ENCODE measurements at places on chromosomes 3 and 15.

GRCh38 chr3:41579861-41580260 lies 380.6 kb downstream of the CTNNB1 start:
- no peak for DNase-seq

DNA sequence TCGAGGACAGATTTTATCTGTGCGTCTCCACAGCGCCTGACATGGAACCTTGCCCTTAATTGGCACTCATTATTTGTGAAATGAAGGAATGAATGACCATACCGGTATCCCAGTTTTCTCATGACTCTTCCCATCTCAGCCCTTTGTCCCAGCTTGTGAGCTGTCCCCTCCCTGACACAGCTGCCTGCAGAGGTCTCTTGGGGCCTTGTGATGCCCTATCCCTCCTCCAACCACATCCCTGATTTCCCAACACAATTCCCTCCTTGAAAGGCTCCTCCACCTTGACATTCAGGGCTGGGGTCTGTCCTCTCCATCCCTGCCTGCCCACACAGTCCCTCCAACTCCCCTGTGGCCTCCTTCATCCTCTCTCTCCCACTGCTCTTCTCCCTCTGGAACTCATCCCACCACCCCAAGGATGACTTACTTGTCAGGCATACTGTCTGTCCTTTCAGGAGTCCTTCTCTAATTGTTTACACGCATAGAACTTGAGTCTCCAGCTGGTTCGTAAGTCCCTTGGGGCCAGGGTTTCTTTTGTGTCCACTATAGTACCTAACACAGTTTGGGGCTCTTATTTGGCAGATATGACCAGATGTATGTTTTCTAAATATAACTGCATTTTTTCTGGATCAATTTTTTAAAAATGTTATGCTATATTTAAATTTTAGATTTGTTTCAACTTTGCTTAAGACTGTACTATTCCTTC lies 35.6 kb upstream of the FILIP1L start:
- DNase-seq, result no peak

DNA sequence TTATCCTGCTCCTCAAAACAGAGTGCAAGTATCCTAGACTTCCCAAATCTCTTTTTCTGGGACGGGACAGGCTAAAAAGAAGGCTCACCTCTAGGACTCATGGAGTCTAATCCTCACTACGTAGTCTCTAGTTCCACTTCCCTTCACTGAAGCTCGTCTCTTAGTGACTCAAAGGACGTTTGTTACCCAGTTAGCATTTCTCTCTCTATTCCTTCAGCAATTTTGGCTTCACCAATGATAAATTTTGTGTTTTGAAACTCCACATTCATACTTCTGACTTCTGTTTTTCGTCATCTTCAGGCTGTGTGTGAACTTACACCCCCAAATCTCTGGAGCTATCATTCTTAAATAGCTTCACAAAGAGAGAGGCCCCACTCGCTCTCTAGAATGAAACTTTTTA lies 627.1 kb downstream of the NAALADL2 start:
- no peak for DNase-seq

- no peak for DNase-seq
Measured at GRCh38 chr3:150762662-150763121, 277 bp downstream of the SIAH2 start.

- peak; percentile 28 for DNase-seq
Measured at GRCh38 chr15:50687302-50687902, 805 bp upstream of the TRPM7 start.

DNA sequence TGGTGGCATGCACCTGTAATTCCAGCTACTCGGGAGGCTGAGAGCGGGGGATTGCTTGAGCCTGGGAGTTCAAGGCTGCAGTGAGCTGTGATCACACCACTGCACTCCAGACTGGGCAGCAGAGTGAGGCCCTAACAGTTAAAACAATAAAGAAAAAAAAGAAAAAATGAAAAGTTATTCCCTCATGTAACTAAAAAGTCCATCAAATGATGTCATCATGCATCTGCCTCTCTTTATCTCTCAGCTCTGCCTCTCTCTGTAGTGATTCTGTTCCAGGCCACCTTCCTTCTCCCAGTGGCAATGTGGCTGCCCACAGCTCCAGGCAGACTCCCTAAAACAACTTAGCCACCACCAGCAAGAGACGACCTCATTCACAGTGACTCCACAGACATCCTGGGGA lies 31.5 kb upstream of the TRH start:
- no peak for DNase-seq

GRCh38 chr15:80153900-80154299 lies 1.1 kb downstream of the FAH start:
- peak; percentile 34 for DNase-seq

GRCh38 chr3:27093771-27094170 lies 275.4 kb downstream of the NEK10 start:
- DNase-seq, result no peak

DNA sequence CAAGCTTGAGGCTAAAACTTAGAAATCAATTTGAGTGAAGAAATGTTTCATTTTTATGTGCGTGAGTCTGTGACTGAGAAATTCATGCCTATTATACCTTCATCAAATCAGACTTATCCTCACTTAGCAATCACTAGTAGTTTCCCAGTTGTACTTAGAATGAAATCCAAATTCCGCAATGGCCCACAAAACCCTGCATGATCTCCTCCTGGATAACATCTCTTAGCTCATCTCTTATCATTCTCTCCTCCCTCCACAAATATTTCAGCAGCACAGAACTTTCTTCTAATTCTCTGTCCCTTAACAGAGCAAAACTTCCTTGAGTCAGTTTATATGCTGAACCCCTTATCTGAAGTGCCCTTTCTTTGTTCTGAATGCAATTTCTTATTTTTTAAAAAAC lies 198.8 kb upstream of the TGFBR2 start:
- DNase-seq, result no peak

DNA sequence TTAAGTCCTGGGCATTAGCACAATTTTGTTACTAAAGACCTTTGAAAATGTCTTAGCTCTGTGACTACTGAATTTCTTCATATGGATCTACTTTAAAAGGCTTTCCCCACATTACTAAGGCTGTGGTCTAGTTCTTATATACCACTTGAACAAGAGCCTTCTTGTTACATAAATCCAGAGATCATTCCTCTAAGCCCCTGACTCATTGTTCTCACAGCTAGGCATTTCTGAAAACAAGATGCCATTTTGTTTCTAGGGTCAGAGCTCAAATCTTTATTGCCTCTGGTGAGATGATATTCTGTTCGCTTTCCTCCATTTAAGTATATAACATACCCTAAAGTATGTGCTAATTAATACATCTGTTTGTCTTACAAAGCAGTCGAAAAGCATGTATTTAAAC lies 29.8 kb upstream of the LPP start:
- no peak for DNase-seq

DNA sequence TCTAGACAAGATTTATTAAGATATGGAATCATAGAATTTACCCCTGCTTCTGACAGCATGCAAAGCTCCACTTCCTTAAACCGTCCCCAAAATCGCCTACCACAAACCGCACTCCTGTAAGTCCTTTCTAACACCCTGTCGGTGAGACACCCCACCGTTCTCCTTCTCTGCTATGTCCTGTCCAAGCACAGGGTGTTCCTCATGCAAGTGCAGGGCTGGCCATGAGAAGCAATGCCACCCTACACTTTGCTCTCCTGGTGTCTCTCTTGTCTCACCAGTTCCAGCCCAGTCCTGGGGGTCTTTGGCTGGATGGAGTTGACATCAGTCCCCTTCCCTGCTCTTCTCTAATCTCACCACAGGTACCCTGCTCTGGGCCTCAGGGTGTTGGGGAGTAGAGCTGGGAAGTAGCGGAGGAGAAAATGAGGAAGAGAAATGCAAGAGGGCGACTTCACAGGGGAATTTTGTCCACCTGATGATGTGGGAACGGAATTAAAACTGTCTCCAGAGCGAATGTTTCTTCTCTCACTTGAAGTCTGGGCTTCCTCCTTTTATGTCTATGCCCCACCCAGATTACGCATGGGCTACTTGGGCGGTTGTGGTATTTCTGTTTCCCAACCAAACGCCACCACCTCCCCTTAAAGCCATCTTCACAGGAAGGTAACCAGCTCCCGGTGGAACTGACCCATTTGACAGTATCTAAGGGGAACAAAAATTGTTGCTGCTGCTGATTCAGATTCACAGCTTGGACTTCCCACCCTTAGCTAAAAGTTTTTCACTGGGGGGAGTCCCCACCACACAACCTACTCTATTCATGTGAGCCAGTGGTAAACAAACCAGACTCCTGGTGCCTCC lies 49.9 kb downstream of the CASR start:
- DNase-seq, result no peak

DNA sequence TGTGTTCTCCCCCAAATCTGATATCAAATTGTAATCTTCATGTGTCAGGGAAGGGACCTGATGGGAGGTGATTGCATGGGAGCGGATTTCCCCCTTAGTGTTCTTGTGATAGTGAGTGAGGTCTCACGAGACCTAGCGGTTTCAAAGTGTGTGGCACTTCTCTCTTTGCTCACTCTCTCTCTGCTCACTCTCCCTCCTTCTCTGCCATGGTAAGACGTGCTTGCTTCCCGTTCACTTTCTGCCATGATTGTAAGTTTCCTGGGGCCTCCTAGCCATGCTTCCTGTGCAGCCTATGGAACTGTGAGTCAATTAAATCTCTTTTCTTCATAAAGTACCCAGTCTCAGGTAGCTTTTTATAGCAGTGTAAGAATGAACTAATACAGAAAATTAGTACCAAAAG lies 30.6 kb upstream of the OR5H6 start:
- no peak for DNase-seq

DNA sequence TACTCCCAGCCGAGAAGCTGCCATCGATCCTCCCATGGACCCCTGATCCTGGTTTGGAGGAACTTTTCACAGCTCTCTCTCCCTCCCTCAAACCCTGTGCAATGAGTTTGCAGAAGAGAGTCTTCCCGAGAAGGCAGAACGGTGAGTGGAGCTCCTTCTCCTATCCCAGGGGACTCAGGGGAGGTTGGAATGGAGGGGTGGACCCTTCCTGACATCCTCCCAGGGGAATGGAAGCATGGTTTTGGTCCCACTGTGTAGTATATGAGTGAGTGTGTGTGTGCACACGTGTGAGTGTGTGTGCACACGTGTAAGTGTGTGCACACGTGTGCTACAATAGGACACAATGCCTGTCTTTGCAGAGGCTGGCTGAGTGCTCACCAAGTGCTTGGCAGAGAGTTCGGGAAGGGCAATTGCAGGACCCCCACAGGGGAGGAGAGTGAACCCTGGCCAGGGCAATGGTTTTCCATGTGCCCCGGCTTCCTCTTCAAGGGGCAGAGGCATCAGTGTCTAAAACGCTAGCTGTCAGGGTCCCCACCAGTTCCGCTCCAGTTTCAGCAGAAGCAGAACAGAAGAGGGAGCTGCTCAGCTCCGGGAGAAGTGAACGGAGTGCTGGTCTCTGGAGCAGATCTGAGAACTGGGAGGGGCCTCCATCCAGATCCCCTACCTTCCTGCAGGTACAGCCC lies 13.8 kb upstream of the IL16 start:
- no peak for DNase-seq

DNA sequence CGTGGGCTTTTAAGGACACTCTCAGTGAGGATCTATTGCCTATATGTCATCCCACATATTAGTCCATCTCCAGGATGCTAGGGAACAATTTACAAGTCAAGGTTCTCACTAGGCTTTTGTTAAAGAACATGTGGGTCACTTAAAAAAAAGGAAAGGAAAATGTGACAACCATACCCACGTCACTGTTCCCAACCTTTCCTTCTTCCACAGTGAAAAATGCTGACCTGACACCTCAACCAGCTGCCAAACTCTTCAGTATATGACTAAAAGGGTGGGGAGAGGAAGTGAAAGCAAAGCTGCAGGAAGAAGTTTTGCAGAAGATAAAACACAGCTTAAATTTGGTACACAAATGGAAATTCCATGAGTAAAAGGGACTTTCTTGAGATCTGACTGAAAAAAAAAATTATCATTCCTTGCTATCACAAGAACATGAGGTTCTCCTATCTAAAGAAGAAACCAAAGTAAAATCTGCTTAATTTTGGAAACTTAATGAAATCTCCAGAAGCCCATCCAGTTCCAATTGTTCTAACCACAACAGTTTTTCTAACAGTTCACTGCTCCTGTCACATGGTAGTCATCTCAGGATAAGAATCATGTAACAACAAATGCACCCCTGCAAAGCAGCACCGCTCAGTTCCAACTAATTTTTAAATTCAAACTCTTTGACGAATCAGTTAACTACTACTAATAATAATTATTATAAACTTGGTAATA lies 117.0 kb upstream of the TSPAN3 start:
- DNase-seq, result no peak

DNA sequence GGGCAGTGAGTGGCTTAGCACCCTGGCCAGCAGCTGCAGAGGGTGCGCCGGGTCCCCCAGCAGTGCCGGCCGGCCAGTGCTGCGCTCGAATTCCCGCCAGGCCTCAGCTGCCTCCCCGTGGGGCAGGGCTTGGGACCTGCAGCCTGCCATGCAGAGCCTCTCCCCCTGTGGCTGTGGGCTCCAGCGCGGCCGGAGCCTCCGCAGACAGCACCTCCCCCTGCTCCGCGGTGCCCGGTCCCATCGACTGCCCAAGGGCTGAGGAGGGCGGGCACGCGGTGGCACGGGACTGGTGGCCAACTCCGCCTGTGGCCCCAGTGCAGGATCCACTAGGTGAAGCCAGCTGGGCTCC lies 386.3 kb downstream of the CNTN4 start:
- no peak for DNase-seq

DNA sequence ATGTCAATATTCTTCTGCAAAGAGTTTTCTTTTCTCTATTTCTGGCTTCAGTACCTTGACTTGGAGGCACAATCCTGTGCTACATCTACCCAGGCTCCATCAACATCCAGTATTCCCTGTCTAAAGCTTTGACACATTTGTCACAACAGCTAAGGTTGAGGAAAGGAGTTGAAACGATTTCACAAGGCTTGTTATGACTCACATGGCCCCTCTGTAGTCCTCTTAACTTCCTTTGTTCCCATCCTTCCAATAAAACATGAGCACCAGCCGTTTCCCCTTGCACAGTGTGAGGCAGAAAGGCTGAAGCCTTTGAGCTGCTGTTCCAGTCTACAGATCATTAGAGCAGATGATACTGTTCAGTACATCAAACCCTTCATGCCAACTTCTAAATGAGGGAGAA lies 163.0 kb upstream of the TMCO5A start:
- no peak for DNase-seq

GRCh38 chr3:72892081-72892775 lies 4.4 kb downstream of the GXYLT2 start:
- DNase-seq, result no peak

DNA sequence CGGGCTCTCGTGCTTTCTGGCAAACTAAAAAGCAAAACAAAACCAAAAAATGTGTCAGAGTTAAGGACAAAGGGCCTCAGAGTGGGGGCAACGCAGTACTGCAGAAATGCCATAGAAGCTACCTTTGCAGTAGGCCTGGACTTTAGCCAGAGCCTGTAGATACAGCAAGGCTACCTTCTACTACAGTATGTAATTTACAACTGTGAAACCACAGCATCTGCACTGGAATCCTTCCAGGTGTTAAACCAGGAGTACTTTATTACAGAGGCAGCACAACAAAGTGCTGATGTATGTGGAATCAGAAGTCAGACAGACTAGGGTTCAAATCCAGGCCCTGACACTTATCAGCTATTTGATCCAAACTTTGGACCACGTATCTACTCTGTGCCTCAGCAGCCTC lies 34.9 kb downstream of the RUBCN start:
- no peak for DNase-seq

- no peak for DNase-seq
Measured at GRCh38 chr3:167318306-167318705, 61.8 kb downstream of the ZBBX start.
